Activated T-helper 2 cell treated with anti-CD3 and anti-CD28 coated beads, Interferon-gamma antibody, Interleukin-2, Interleukin-4, amounts not matched to agents 10 μg/mL and 5 μg/mL and 100 μg/mL, durations not matched to agents 14 hours and 24 hours and 36 hours (primary cell): ENCODE measurements at places on chromosomes 12 and 14.

DNA sequence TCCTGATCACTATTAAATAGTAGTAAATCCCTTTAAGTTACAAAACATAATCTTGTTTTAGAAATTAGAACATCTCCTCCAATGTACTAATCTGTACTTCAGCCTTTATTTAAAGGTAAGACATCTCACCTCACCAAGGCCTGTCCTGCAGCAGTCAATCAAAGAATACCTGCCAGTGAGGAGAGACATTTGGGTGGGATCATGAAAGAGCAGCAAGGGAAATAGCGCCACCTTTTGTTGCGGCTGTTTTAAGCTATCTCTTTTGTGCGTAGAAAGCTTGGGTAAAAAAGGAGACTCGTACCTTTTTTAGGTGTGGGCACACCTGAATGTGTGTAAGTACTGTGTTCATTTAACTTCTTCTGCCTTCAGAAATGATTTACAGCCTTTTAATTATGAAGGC lies 117.8 kb upstream of the TMTC1 start:
- no peak for DNase-seq

DNA sequence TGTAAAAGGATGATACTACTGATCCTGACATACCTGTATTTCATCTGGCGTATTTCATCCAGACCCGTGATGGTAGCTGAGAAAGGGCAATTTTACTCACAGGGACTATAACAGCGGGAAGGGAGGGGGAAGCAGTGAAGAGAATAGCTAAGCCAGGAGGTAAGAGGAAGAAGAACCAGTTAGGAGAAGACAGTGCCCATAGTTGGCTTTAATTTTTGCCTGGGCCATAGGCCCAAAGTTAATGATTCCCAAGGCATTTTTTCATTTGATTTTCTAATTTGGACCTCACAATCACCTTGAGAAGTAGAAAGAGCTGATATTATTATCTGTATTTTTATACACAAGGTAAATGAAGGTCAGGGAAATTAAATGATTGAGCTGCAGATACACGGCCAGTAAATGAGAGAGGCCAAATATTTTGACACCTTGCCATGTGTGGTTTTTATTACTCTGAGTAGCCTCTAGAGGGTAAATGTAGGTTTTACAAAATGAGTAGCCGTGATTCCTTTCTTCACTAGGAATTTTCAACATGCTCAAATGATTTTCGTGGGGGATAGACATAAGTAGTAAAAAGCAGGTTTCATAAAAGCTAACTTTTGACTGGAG lies 382.2 kb downstream of the FUT8 start:
- no peak for DNase-seq

- no peak for DNase-seq
These were observed 29.1 kb downstream of the CCDC88C start for GRCh38 chr14:91388551-91388975.

DNA sequence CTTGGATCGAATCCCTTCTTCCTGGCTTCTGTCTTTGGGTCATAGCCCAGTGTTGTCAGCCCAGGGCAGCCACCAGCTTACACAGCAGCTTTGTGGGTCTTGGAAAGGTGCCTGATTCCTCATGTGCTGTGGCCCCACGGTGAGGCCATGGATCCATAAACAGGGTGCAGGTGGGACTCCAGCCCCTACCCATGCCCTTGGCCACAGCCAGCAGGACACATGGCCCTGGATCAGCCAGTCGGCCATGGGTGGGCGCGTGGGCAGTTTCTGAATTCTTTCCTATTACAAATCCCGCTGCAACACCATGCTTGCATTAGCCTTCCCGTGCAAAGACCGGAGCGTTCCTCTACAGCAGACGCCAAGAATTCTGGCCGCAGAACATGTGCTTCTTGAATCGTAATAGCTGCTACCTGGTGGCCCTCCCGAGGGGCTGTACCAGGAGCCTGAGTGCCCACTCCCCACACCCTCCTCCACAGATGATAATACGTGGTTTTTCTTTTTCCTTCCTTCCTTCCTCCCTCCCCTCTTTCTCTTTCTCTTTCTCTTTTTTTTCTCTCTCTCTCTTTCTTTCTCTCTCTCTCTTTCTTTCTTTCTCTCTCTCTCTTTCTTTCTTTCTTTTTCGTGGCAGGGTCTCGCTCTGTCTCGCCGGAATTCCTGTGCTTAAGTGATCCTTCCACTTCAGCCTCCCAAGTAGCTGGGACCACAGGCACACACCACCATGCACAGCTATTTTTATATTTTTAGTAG lies 2.9 kb upstream of the MMP17 start:
- no peak for DNase-seq

- DNase-seq: no peak
These were observed 53.0 kb downstream of the ARL6IP4 start for GRCh38 chr12:123033392-123034021.

DNA sequence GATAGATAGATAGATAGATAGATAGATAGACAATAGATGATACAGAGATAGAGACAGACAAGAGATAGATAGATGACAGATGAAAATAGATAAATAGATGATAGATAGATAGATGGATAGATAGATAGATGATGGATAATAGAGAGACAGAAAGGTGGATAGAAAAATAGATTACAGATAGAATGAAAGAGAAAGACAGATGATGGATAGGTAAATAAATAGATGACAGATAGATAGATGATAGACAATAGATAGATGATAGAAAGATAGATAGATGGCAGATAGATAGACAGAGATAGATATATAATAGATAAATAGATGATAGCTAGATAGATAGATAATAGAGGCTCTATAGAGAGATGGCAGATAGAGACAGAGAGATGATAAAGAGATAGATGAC lies 523.0 kb downstream of the BCL11B start:
- no peak for DNase-seq

DNA sequence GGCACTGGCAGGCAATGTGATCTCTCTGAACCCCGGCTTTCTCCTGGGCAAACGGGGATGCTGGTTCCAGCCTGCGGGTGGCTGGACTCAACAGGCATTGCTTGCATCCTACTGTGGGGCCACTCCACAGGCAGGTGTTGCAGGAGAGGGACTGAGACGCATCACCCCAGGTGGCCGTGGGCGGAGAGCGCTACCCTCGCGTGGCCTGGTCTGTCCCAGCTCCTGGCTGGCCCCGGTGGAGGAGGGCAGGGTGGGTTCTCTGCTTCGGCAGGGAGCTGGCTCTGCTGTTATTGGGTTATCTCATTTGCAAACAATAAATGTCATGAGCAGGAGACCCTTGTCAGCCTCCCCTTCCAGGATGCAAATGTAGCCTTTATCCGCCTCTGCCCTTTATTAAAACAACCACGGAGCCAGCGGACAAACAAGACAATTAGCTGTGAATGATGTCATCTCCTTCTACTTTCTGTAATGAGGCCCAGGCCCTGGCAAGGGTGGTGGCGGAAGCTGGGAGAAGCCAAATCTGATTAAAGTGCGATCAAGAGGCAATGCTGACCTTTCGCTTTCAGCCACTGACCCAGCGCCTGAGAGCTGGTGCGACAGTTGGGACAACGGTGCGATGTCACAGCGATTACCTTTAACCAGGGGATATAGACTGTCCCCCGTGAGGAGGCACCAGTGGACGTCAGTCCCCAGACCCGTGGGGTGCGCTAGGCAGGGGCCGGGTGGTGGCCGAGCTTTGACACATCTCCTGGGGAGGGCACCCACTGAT lies 161.8 kb downstream of the KIF26A start:
- no peak for DNase-seq

GRCh38 chr14:85380881-85381280 lies 149.1 kb upstream of the FLRT2 start:
- DNase-seq: no peak
